ENCODE measurements at places on chromosomes 13 and 19.
A peak's percentile ranks its signal among the peaks of the same experiment; 100 is the strongest.

- DNase-seq: no peak
These were observed 52.6 kb downstream of the CDADC1 start for GRCh38 chr13:49300276-49300675.

GRCh38 chr19:2089727-2090053 lies 6.4 kb downstream of the MOB3A start:
- DNase-seq: no peak

DNA sequence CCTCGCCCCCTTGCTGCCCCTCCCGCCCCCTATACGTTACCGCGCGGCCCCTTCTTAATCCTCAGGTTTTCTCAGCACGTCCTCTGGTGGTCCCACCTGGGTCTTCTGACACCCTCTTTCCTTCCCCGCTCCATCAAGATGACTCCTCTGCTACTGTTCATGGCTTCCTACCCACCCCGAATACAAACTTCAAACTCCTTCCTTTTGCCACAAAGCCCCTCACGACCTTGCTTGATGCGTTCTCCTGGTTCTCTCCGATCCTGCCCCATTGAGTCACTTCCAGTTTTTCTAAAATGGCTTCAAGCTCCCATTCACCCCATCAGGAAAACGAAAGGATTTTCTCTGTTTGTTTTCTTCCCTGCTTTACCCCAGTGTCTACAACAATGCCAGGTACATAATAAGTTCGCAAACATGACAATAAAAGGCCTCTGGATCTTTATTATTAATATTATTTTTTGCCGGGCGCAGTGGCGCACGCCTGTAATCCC lies 734 bp upstream of the SERTAD3 start:
- DNase-seq: no peak

DNA sequence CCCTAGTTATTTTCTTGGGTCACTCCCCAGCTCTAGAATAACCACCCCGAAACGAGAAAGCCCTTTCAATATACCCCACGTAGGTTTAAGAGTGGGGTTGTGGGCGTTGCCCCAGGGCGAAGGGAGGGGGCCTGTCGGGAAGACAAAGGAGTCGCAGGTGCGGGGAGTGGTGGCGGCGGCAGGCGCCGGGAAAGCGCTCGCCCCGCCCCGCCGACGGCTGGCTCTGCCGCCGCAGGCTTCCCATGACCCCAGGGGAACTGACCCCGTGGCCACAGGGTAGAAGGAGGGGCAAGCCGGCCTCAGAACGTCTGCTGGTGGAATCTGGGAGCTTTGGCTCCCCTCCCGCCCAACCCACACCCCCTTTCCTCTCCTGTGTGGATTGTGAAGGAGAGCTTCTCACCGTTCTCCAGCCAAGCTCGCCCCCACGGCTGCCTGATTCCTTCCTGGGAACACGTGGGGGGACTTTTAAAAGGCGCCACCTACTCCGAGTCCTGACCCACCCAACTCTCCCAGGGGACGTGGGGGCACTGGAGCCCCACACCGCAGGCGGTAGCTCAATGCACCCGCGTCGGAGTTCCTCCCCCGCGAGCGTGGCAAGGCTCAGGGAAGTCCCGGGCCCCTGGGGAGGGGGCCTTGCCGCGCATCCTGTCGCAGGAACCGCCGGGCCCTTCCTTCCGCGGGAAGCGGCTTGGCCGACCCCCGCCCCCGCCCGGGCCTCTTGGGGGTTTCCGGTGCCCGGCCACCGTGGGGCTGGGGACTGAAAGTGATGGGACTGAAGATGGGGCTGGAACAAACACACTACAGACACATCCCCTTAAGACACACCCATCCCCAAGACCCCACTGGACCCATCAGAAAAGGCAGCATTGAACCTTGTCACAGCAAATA lies 5.5 kb downstream of the IER2 start:
- peak; percentile 73 for DNase-seq

DNA sequence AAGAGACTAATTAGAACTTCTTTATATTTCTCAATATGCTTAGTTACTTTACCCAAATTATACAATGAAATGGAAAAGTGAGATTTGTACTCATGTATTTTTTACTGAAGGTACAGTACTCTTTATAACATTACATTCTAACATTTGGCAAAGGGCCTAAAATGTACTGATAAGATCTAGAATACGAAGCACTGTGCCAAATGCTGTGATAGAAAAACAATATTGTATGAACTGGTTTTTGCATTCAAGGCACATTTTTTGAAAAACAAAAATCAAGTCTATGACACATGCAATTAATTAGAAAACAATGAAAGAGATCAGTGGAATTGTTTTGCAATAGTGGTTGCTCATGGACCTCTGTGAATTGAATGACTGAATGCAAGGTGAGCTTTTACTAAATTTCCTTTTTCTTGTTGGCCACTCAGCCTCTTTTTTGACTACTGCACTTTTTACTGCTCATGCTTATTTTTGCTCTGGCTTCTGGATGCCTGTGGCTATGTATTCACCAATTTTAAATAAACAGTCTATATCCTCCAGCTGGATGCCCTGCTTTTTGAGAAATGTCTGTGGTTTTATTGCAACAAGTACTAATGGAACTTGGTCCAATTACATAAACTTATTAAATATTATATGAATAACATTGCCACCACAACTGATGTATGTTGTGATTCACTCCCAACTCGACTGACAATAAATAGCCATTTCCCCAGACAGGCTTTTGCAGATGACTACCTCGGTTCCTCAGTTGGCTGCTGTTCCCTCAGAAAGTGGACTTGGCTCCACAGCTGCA lies 41.4 kb upstream of the OBI1 start:
- no peak for DNase-seq

GRCh38 chr19:50759886-50760285 lies 10.4 kb upstream of the GPR32 start:
- no peak for DNase-seq

- DNase-seq: no peak
These were observed 219.1 kb downstream of the IRS2 start for GRCh38 chr13:109567315-109567714.

DNA sequence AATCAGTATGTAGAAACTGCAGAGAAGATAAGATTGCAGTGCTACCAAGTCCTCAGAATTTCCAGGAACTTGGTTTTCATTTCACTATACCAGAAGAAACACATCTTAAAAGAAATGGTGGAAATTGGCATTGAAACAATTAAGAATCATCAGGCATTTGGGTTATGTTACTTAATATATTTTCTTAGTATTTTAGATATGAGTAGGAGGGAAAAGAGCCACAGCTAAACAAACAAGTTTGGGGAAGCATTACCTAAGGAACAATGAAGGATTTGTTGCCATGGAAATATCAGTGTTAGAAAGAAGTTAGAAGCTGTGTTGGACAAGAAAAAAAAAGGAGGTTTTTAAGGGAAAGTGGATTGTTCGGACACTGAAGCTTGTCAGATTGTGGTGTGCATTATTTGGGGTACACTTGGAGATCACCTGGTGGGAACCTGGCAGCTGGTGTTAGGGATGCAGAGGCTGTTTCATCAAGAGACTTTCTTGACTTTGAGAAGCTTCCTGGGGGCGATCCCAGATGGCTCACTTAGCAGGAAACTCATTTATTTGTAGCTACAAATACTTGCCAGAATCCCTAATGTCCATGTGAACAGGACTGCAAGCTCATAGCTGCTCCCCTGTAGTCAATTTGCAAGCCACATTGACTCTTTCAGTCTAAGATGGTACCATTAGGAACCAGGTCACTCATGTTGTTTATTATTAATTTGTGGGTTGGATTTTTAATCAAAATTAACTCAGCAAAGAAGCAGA lies 246.7 kb downstream of the RFC3 start:
- no peak for DNase-seq

DNA sequence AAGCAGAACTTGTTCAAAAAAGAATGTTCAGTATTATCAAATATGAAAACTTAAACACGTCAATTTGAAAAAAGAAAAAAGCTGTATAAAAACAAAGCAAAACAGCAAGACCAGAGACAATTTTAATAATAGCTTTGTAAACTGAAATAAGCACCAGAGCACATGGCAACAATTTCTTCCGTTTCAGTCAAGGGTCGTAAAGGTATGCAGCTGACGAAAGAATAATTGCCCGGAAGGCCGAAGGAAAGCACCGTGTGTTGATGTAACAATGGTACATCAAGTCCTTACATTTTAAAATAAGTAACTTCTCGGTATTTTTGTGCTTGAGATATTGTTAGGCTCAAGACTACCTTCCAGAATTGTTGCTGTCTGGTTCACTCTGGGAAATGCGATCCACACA lies 1.7 kb downstream of the PROSER1 start:
- DNase-seq: no peak

GRCh38 chr13:50855681-50856080 lies 12.2 kb upstream of the DLEU7 start:
- DNase-seq: no peak

- no peak for DNase-seq
These were observed 21.6 kb upstream of the CCL25 start for GRCh38 chr19:8030960-8031359.

- no peak for DNase-seq
These were observed 63.7 kb upstream of the MRI1 start for GRCh38 chr19:13700621-13701020.

DNA sequence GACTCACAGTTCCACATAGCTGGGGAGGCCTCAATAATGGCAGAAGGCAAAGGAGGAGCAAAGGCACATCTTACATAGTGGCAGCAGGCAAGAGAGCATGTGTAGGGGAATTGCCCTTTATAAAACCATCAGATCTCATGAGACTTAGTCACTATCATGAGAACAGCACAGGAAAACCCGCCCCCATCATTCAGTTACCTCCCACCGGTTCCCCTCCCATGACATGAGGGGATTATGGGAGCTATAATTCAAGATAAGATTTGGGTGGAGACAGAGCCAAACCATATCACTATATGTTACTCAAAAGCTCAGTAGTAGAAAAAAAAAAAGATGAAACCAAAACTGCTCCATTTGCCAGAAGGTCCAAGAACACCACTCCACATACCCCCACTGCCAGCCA lies 58.5 kb downstream of the DNAJC15 start:
- no peak for DNase-seq

All from activated gamma-delta T cell treated with anti-CD3 and anti-CD28 coated beads, Interleukin-2, amount 50 U/mL, for 16 hours (primary cell).